Stimulated activated CD4-positive, alpha-beta T cell treated with anti-CD3 and anti-CD28 coated beads, Interleukin-15, amount 100 ng/mL, for 24 hours (primary cell): ENCODE measurements at places on chromosomes 5 and 9.

DNA sequence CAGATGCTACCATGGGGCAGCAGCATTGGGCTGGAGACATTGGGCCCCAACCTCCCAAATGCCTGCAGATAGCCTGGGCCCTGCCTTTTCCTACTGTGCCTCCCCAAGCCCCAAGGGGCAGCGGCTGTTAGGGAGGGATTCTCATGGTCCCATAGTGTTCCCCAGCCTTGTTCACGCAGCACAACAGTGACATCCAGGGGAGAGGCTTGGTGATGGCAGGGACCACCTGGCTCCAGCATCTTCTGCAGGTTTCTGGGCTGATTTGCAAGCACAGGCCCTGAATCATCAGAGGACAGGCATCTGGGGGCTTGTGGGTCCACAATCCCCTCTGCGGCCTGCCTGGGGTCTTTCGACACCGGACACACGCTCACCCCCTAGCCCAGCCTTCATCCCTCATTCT is 354.6 kb downstream of the SLIT3 start:
- peak; percentile 8 for DNase-seq

GRCh38 chr5:42628821-42629220 is 127.8 kb upstream of the CCDC152 start:
- DNase-seq: no peak

GRCh38 chr5:43376496-43377140 is 35.6 kb downstream of the CCL28 start:
- DNase-seq: no peak

GRCh38 chr5:72161951-72162350 is 54.7 kb downstream of the MAP1B start:
- no peak for DNase-seq

- no peak for DNase-seq
Measured at GRCh38 chr5:172902497-172903472, 56.4 kb upstream of the RPL26L1 start.

- no peak for DNase-seq
Measured at GRCh38 chr9:136432591-136432990, 7.1 kb downstream of the INPP5E start.

DNA sequence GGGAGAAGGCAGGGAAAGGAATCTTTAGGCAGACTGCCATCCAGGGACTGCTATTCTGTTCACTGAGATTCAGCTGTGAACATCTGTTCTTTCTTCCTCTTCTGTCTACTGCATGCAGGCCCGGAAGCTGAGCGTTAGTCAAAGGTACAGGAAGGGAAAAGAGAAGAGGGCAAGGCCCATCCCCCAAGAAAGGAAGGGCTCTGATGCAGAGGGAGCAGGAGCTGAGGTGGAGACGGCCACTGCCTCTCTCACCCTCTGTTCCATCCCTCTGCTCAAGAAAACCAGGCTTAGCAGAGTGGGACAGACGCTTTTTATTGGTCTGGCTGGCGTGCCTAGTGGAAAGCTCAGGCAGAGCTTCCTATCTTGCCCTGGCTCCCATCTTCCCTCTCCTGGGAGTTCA is 57.6 kb downstream of the PFDN1 start:
- DNase-seq: no peak

DNA sequence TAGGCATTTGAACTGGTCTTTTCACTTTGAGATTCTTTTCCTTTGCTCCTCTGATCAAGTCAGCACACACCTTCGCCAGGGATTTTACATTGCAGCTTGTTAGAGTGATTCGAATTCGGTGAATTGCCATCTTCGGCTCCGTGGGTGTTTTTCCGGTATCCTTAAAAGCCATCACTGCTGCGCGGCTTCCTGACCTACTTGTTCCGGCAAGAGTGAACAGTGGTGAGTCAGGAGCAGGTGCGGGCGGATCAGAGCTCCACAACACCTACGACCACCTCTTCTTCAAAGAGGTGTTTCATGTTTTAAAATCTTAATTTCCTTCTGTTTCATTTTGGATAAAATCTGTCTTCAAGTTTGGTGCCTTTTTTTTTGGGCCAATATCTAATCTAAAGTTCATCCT is 134.6 kb downstream of the TMC1 start:
- no peak for DNase-seq

- no peak for DNase-seq
Measured at GRCh38 chr5:160460377-160461049, 38.9 kb downstream of the PTTG1 start.

- no peak for DNase-seq
Measured at GRCh38 chr5:135262364-135262763, 136.7 kb downstream of the MACROH2A1 start.

- DNase-seq: no peak
Measured at GRCh38 chr9:135714242-135715055, 12.5 kb downstream of the KCNT1 start.

DNA sequence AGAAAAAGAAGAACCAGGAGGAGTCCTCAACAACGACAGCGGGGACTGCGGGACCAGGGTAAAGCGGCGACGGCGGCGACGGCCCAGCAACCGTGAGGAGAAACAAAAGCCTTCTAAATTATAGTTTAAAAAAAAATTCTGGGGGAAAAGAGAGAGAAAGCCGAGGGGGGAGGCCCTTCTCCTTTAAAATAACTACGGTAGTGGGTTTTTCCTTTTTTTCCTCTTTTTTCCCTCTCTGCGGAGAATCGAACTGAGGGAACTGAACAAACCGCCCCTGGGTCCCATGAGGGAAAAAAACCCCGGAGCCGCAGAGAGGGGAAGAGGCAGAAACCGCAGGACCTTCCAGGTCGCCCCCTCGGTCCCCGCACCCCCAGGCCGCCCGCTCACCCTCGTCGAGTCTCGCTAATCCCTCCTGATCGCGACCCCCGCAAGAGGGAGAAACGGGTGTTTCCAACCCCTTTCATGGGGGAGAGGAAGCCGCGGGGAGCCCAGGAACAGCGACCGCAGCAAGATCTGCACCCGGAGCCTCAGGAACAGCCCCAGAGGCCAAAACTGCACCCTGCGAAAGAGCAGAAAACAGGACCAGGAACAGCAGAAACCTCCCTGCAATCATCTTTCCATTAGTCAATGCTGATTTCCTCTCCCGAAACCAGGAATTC is 453 bp downstream of the CPEB4 start:
- peak; percentile 32 for DNase-seq

GRCh38 chr5:32733590-32734340 is 22.6 kb downstream of the NPR3 start:
- DNase-seq: no peak

- DNase-seq: no peak
Measured at GRCh38 chr9:123457583-123457982, 101.6 kb downstream of the CRB2 start.

- DNase-seq: no peak
Measured at GRCh38 chr5:163682234-163682633, 176.8 kb downstream of the MAT2B start.

- no peak for DNase-seq
Measured at GRCh38 chr5:112919972-112920371, 2.1 kb downstream of the REEP5 start.

DNA sequence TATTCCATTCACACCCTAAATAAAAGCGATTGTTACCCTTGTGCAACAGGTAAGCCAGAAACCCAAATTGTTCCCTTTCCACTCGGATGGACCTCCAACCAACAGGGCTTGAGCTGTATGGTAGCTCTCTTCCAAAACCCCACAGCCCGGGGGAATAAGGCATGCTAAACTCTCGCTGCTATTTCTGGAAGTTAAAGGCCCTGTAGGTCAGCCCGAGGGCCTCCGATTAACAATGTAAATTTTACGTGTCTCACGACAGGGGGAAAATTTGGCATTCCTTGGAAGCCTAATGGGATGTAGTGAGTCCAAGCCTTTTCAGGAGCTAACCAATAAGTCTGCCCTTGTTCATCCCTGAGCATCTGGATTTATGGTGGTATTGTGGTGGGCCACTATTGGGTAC is 26.0 kb downstream of the CNOT8 start:
- no peak for DNase-seq

GRCh38 chr9:90078988-90079421 is 474.2 kb downstream of the GADD45G start:
- no peak for DNase-seq

- no peak for DNase-seq
Measured at GRCh38 chr5:180343110-180343830, 9.9 kb downstream of the GFPT2 start.

GRCh38 chr5:99926463-99926862 is 608.7 kb upstream of the FAM174A start:
- no peak for DNase-seq

- DNase-seq: no peak
Measured at GRCh38 chr9:90539286-90539685, 103.3 kb downstream of the DIRAS2 start.

- no peak for DNase-seq
Measured at GRCh38 chr5:27472000-27472763, 433.8 kb upstream of the CDH9 start.

DNA sequence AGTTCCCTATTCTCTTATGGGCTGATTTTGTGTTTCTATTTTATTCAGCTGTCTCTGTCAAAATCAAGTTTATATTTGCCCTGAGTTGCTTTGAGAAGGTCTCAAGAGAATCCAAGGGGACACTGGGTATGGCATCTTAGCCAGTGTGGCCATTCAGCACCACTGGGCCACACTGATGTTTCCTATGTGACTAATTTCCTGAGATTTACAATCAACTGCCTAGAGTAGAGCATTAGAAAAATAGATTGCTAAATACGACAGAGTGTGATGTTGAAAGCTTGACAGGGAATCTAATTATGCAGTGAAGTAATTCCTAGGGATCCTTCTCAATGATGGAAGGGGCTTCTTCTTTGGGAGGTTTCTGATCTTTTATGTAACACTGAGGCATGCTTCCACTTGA is 141.7 kb downstream of the SV2C start:
- no peak for DNase-seq

GRCh38 chr9:95044731-95045508 is 272.6 kb downstream of the FANCC start:
- no peak for DNase-seq

DNA sequence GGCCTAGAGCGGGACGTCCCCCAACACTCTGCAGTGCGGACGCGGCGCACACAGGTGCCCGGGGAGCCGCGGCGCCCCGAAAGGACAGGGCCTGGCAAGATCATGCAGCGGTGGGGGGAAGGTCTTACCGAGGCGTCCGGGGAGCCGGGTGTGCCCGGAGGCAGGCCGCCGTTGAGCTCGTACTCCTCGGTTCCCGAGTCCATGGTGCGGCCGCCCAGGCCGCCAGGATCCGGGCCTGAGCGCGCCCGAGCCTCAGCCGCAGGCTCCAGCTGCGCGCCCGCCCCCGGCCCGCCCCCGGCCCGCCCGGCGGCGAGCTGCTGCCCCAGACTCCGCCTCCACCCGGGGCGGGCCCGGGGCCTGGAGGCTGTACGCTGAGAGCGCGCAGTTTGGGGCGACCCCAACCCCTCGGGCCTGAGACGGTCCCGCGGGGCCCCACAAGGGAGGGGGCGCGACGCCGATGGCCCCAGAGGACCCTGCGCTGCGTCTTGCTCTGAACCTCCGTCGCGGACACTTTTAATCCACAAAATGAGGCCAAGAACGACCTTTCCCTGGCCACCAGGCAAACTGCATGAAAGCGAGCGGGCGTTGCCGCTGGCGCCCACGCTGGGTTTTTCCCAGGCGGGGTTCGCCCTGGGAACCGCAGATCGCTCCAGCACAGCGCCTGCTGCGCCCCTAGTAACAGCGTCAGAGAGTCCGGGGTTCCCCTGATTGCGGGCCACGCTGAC is at the start of gene NINJ1:
TSS of gene NINJ1 (minus strand) at position 237 of the 725 bp plus-strand sequence. CDS start at position 203, 34 bp downstream.
- DNase-seq: peak; percentile 91

GRCh38 chr5:137291031-137291430 is 208.1 kb downstream of the SPOCK1 start:
- no peak for DNase-seq

DNA sequence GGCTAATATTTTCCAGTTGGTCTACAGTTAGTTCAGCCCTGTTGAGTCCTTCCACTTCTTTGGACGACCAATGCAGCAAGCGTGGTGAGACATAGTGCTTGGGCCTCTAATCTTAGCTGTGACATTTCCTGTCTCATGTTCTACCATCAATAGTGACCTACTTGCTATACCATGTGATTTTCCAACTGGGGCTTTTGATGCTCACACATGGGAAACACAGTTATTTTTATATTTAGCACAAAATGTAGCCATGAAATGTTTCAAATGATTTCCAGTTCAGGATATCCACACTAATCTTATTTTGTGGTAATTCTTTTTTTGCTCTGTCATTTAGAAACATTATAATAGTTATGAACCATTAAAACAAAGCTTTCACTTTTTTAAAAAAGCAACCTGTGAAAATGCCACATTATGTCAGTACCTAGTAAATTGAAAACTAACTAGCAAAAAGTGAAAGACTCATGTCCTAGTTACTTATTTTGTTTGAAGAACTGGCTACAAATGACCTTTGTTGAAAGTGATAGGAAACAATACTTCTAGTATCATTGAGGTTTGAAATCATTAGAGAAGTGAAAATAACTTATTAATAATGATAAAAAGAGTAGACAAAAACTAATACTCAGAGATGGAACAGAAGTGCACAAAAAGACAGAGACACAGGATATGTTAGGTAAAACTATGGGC is 18.3 kb downstream of the MARCHF3 start:
- no peak for DNase-seq

DNA sequence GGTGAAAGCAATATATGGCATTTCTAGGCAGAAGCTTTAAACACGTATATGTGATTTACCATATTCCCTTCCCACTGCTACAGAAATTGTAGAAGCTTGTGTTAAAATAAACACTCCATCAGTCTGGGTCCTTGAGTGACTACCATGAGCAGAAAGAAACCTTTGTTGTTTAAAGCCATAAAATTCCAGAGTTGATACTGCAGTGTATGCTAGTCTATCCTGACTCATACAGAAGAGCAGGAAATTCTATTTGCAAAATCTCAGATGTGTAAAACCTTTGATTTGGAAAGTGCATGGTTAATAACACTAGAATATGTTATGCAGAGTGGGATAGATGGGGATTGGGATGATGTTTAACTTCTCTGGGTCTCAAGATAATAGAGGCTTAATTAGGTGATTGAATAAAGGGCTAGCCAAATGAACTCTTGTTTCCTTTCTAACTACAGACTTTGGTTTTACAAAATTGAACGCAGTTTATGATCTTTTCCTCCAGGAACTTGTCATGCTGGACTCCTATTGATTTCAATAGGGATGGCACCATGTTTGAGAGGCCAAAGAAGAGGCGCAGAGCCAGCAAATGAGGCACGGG is 282.7 kb upstream of the VLDLR start:
- DNase-seq: no peak

- DNase-seq: no peak
Measured at GRCh38 chr5:53219174-53219573, 109.6 kb upstream of the MOCS2 start.

GRCh38 chr9:36866840-36867239 is 167.2 kb downstream of the PAX5 start:
- DNase-seq: no peak

- DNase-seq: no peak
Measured at GRCh38 chr5:173554989-173555705, 61.3 kb downstream of the BOD1 start.

DNA sequence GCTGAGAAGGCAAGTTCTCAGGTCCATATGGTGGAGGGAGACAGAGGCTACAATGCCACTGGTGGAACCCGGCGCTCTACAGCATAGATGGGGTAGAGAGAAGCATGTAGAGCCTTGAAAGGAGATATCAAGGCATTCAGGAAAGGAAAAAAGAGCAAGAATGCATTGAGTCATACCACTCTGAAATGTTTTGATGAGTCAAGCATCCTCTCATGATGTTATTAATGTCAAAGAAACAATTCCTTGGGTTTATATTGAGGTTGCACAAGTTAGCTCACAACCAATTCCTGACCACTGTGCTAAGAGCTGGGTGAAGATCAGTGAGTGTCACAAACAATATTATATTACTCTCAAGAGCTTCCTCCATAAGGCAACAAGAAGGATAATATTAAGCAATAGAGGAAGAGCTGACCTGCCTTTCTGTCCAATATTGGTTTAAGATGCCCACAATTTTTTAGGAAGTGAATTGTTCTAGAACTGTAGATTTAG is 178.0 kb downstream of the RFK start:
- DNase-seq: no peak

GRCh38 chr5:39794513-39795210 is 369.9 kb upstream of the DAB2 start:
- no peak for DNase-seq
